Neural crest cell (in vitro differentiated cells): ENCODE measurements at places on chromosomes 3 and 15. TPM values are rescaled to one million over a fixed set of nuclear protein-coding genes. Genes with fewer than 3 reads are reported as not detected.

CHL1 gene
- total RNA-seq, result 0.14 and 0.44 TPM in 2 replicates

SERPINI1 gene
- total RNA-seq, result 1.0 TPM in 2 replicates

GRCh38 chr15:65583701-65584100 lies 27.2 kb downstream of the INTS14 start:
- H3K27ac ChIP-seq, result peak overlapping the region; percentile 95
- peaks cover 69% of the 10 kb centered on the region for H3K4me1 ChIP-seq
- H3K4me3 ChIP-seq, result peak overlapping the region; percentile 74
- DNase-seq, result peak; percentile 33

CKMT1B gene
- total RNA-seq, result 1.9 and 4.5 TPM in 2 replicates

DNA sequence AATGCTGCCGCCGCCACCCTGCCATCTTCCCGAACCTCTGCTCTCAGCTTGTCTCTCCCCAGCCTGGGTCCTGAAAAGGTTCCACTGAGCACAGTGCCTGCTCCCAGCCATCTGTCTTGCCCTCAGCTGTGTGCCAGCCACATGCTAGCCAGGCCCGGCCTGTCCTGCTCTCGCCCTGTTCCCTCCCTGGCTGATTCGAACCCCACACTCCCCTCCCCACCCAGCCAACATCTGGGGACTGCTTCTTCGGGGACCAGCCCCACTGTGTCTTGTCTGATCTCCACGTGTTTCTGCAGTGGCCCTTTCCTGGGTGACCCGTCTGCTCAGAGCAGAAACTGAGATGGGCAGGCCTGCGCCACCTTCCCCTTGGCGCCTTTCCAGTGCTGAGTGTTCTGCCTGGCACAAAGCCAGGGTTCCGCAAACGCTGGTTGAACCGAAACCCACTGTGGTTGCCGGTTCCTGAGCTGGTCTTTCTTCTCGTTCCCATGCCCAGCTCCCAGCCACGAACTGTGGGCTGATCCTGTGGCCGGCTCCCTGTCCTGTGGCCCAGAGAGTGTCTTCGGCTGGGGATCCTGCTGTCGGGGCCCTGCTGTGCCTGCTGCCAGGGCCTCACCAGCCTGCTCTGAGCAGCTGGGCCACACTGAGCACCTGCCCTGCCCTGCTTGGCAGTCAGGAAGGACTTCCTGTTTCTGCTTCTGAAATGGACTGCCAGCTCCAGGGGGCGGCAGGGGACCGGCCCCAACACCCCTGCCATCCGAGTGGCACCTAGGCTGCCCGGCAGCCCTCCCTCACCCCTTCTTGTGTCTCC lies 62.7 kb upstream of the KLF13 start:
- no peak for DNase-seq
- no peaks in the 10 kb centered on the region for H3K36me3 ChIP-seq
- no peak overlapping the region for H3K4me3 ChIP-seq
- H3K27ac ChIP-seq, result peak overlapping the region; percentile 43
- H3K27me3 ChIP-seq, result no peaks in the 10 kb centered on the region

GOLGA8G gene
- not detected in 2 replicates for total RNA-seq

GRCh38 chr3:189630767-189631372 lies 319 bp upstream of the TP63 start:
- DNase-seq, result no peak
- H3K36me3 ChIP-seq, result no peaks in the 10 kb centered on the region
- no peaks in the 10 kb centered on the region for H3K27me3 ChIP-seq
- no peak overlapping the region for H3K27ac ChIP-seq

MKRN3 gene
- total RNA-seq, result 3.0 and 3.8 TPM in 2 replicates

DNA sequence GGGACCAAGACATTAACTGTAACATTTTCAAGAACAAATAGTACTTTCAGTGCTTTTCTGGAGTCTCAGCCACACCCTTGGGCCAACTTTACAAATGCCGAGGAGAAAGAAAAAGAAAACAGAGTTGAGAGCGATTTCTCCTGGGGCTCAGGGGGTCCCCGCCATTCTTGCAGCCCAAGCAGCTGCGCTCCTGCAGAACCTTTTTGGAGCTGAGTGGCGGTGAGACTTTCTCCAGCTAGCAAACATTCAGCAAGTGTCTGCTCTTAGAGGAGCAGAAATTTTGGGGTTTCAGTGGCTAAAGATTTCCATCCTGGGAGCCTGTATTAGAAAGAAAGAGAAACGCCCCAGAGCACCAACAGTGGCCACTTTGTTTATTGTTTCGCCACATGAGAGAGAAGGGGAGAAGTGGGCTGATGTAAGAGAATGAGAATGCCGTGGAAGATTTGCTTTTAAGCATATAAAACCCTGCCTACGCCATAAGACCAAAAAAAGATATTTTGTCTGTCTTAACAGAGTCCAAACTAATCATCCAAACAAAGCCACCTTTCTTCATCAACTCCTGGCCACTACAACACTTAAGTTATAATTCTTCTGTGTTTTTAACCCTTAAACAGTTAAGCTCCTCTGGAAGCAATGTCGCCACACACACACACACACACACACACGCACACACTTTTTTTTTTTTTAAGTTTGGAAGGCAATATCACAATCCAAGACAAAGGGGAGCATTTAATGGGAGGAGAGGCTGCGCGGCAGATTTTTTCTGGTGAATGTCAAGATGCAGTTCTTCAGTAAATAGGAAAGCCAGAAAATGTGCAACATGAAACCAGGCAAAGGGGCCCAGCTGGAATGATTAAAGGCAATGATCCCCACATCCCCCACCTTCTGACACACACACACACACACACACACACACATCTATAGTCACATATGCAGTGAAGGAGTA lies 19.2 kb downstream of the EID1 start:
- peak; percentile 39 for DNase-seq
- H3K27me3 ChIP-seq, result no peaks in the 10 kb centered on the region
- H3K36me3 ChIP-seq, result no peaks in the 10 kb centered on the region
- H3K4me3 ChIP-seq, result peak overlapping the region; percentile 68
- H3K27ac ChIP-seq, result peak overlapping the region; percentile 96
